H9 (cell line): ENCODE measurements at places on chromosomes 7 and 10.

GRCh38 chr10:42937649-42938180 is 139.2 kb upstream of the RET start:
- no peak for DNase-seq

GRCh38 chr7:3214090-3214413 is 87.0 kb upstream of the SDK1 start:
- no peak for DNase-seq

- DNase-seq: no peak
Measured at GRCh38 chr7:92295391-92295790, 49.6 kb downstream of the ANKIB1 start.

DNA sequence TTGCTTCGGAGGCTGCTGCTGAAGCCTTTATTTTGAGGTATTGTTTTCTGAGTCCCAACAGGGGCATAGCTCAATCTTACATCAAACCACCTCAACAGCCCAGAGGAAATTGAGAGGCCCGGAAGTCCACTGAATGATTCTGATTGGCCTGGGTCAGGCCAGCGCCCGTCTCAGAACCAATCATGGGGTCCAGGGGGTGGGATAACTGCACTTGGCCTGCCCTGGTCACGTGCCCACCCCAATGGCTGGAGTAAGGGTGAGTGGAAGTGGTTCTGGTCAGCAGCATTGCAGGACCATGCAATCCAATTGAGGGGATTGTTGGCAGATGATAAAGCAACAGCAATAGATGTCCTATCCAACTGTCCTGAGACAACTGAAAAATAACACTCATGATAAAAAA is 190.6 kb downstream of the HERPUD2 start:
- DNase-seq: no peak

GRCh38 chr7:75758491-75758890 is 13.5 kb downstream of the CCL26 start:
- no peak for DNase-seq

DNA sequence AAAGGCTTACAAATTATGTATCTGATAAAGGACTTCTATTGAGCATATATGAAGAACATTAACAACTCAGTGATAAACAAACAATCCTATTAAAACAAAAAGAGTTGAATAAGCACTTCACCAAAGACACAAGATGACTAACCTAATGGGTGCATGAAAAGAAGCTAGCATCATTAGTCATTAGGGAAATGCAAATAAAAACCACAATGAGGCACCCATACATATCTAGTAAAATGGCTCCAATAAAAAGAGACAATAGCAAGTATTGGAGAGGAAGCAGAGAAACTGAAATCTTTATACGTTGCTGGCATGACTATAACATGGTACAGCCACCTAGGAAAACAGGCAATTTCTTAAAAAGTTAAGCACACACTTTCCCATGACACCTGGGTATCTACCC is 77.6 kb upstream of the ZMIZ1 start:
- no peak for DNase-seq

- DNase-seq: no peak
Measured at GRCh38 chr10:132612571-132613504, 75.3 kb downstream of the INPP5A start.

DNA sequence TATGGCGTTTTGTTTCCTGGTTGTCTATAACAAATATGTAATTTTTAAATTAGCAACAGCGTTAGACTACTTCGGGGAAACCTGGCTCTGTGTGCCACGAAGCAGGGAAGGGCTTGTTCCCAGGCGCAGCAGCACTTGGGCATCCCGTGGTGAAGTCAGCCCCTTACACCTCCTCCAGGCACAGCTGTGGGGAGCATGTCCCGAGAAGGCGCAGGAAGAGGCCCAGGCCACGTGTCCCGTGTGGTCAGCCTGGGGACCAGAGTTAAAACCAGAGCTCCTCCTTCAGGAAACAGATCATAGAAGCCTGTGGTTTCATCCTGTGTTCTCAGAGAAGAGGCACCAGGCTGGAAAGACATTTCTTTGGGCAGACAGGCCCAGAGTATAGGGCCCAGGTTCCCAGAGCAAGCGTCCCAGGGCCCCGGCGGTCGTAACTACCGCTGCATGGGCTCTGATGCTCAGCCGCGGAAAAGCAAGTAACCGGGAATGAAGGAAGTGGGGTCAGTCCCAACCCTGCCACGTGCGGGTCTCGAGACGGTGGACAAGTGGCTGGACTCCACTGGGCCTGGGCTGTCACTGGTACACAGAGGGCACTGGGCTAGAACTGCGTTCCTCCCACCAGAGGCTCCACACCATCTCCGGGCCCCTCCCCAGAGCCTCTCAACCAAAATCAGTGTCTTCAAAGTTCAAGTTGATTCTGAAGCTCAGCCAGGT is 7.1 kb downstream of the NUDT1 start:
- DNase-seq: peak; percentile 54

DNA sequence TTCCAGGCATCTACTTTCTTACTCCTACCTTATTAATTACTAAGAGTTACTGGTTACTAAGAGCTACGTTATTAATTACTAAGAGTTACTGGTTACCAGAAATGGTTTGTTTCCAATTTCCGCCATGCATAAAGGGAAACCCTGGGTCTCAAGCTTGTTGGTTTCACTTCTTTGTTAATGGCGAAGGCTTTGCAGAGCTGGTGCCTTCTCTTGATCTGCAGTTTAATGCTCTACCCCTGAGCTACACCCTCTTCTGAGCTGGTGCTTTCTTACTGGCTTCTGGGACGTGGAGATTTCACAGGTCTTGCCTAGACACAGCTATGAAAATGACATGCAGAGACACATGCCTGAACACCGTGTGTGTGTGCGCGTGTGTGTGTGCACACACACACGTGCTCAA is 560 bp downstream of the CPA4 start:
- no peak for DNase-seq

DNA sequence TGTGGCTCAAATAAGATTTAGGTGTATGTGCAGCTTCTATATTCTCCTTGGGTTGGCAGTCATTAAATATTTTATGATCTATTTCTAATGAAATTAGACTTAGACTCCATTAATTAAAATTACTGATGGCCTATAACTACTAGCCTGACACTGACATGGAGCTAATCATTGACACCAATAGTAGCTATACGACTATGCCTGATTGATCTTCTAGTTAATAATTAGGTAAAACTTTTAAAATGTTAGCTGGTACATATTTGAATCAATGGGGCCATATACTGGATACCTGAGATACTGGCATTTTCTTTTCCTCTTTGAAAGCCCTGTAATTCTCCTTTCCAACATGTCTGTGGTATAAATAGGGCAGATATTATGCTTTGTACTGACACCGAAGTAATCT is 14.4 kb downstream of the WEE2 start:
- no peak for DNase-seq

DNA sequence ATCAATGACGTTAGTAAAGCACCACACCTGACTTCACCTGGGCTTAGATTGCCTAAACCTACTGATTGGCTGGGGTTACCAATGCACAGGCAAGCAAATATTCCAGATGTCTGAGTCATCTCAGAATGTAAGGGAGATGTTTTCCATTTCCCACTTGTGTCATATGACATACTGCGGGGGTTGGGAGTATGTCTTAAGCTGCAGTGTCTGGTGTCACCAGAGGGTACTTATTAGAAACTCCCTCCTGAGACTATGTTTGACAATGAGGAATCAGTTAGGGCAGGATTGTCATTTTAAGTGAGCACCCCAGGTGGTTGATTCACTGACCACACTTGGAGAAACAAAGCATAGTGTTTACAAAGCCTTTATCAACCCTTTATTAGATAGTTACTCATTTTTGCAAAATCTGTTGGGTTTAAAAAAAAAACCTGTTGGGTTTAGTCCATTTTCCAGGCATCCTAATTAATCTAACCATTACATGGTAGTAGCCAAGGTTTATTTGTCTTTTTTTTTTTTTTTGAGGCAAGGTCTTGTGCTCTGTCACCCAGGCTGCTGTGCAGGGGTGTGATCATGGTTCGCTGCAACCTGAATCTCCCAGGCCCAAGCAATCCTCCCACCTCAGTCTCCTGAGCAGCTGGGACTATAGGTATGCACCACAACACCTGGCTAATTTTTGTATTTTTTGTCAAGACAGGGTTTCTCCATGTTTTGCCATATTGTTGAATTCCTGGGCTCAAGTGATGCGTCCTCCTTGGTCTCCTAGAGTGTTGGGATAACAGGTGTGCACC is 72.5 kb downstream of the CDK6 start:
- peak; percentile 84 for DNase-seq

GRCh38 chr10:86654411-86655172 is at the start of gene OPN4:
OPN4 (plus strand) TSS chr10:86654547; CDS start chr10:86654784, 237 bp downstream.
- no peak for DNase-seq

DNA sequence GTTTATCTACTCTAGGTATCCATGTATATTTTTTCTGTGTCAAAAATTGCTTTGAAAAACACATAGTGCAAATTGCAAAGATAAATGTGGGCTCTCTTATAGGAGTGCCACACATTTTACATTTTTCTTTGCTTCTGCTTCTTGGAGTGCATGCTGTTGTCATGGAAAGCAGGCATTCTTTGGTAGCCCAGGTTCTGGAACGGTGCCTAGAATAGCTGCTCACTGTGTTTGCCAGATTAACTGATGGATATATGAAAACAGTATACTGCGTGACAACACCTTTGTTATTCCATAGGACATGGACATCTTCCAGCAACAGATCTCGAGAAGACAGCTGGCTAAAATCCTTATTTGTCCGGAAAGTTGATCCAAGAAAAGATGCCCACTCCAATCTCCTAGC is 13.4 kb downstream of the NIPSNAP2 start:
- no peak for DNase-seq

DNA sequence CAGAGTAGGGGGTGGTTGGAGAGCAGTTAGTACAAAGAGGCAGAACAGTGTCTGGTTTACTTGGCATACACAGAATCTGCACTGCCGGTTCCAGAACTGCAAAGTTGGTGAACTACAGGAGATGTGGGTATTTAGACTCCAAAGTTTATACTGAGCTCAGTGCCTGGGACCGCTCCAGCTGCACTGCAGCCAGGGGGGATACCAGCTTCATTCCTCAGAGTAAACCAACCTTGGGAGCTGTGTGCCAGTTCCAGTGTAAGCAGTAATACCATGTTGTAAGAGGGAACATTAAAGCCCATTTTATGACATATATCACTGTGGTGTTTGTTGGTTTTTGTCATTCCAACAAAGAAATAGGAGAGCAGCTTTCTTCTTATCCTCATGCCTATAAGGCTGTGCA is 23.4 kb downstream of the LOXL4 start:
- DNase-seq: no peak

DNA sequence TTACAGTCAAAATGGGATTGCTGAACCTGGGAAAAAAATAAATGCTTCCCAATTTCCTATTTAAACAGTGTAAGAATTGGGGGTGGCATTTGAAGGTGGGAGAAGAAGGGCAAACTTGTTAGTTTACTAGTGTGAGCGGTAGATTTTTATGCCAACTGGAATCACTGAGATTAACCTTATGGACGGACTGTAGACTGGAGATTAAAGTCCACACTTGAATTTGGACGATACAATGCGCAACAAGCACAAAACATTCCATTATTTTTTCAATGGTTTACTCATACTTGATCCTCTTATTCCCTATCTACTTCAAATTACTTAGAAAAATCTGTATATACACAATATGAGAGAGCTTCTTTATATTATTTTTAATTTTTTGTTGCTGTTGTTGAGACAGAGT is 269.6 kb upstream of the KLF14 start:
- DNase-seq: no peak

GRCh38 chr10:49056356-49056755 is 59.0 kb downstream of the VSTM4 start:
- DNase-seq: no peak

- DNase-seq: peak; percentile 81
Measured at GRCh38 chr7:130721486-130722277, 12.3 kb downstream of the KLF14 start.

GRCh38 chr7:38796626-38797501 is 112.1 kb downstream of the VPS41 start:
- no peak for DNase-seq

GRCh38 chr10:49299816-49300139 is 808 bp downstream of the C10orf71 start:
- DNase-seq: no peak

- DNase-seq: no peak
Measured at GRCh38 chr10:79266084-79266483, 81.2 kb upstream of the PPIF start.

DNA sequence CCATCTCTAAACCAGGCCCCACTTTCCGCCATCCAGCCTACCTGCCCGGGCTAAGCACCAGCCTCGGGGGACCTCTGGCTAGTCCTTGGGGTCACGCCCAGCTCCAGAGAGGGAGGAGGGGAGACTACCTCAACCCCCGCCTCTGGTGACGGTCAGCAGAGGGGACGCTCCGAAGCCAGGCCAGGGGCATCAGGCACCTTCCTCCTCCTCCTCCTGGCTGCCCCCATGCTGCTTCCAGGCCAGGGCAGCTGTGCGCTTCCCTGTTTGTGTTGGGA is 4.0 kb upstream of the SMARCD3 start:
- no peak for DNase-seq

GRCh38 chr10:21238044-21238443 is 287.4 kb downstream of the SKIDA1 start:
- no peak for DNase-seq

GRCh38 chr10:22372917-22373316 is 27.6 kb downstream of the SPAG6 start:
- DNase-seq: no peak

DNA sequence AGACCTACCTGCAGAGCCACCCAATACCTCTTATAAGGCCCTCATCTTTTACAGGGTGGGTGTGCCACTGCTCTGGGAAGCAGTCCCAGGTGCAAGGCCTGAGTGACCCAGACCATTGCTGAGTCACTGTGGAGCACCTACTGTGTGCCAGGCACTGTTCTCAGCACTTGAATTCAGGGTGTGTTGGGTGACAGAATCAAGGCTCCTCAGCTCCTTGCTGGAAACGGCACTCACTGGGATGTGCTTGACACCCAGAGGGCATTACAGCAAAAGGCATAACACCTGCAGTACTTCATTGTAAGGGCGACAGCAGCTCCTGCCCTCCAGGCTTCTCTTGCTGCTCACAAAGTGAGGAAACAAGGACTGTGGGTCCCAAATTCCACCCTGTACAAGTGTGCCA is 7.1 kb downstream of the CAMK2B start:
- DNase-seq: no peak

- no peak for DNase-seq
Measured at GRCh38 chr10:34475274-34475646, 339.8 kb downstream of the PARD3 start.

GRCh38 chr7:106875508-106875907 is 10.4 kb downstream of the PIK3CG start:
- no peak for DNase-seq

GRCh38 chr7:2100278-2101208 is 132.2 kb downstream of the MAD1L1 start:
- DNase-seq: no peak

- no peak for DNase-seq
Measured at GRCh38 chr7:5557920-5558401, 134.3 kb upstream of the TNRC18 start.

DNA sequence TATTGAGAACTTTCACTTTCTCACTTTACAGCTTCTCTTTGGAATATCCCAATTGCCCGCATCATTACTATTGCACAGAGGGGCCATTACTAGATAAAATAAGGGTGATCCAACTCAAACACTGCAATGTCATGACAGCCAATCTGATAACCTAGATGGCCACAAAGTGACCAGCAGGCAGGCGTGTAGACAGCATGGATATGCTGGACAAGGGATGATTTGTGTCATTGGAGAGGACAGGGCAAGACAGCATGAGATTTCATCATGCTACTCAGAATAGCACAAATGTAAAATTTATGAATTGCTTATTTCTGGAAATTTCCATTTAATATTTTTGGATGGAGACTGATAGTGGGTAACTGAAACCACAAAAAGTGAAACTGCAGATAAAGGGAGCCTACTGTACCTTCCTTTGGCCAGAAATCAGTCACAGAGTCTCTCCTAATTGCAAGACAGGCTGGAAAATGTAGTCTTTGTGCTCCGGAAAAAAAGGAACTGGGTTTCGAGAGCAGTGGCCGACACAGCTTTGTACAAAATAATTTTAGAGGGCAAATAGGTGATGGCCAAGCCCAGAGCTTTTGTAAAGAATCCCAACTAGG is 6.1 kb upstream of the GSDME start:
- no peak for DNase-seq
